Effector memory CD4-positive, alpha-beta T cell (primary cell): ENCODE measurements at places on chromosomes 13 and 19.

- H3K36me3 ChIP-seq = peaks cover 3% of the 10 kb centered on the region
- no peak for DNase-seq
- no peak overlapping the region for H3K4me3 ChIP-seq
- no peaks in the 10 kb centered on the region for H3K27me3 ChIP-seq
These were observed 194.7 kb downstream of the ABCC4 start for GRCh38 chr13:95106562-95106961.

DNA sequence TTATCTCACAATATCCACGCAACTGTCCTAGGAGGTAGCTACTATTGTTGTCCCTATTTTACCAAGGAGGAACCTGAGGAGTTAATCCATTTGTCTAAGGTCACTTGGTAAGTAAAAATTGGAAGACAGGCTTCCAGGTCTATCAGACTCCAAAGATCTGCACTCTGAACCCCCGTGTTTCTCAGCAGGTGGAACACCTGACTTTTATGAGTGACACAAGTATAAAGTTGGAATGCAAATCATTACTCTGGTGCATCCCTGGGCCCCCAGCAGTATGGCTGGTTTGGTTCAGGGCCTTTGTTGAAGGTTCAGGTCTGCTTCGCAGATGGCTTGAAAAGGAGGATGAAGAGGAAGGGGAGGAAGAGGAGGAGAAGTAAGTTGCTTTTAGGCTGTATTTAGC, 46.0 kb downstream of the RGCC start:
- DNase-seq = no peak
- no peak overlapping the region for H3K4me3 ChIP-seq
- no peaks in the 10 kb centered on the region for H3K36me3 ChIP-seq
- no peak overlapping the region for H3K27ac ChIP-seq
- H3K27me3 ChIP-seq = no peaks in the 10 kb centered on the region

DNA sequence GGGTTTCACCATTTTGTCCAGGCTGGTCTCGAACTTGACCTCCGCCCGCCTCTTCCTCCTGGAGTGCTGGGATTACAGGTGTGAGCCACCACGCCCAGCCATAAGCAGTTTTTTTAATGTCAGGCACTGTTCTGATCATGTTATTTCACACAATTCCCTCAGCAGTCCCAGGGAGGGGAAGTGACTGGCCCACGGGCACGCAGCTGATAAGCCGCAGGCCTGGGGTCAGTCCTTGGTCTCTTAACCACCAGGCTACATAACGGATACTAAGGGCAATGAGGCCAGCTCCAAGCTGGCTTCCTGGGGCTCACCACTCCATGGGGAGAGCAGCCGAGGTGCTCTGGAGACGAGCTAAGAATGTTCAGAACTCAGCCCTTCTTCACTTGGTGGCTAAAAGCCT, 13.5 kb downstream of the BRSK1 start:
- H3K4me1 ChIP-seq = no peaks in the 10 kb centered on the region
- no peaks in the 10 kb centered on the region for H3K27me3 ChIP-seq
- no peak overlapping the region for H3K27ac ChIP-seq
- no peaks in the 10 kb centered on the region for H3K36me3 ChIP-seq

GRCh38 chr19:42274065-42274682, 5.1 kb downstream of the CIC start:
- peaks cover 32% of the 10 kb centered on the region for H3K36me3 ChIP-seq
- H3K4me1 ChIP-seq = peaks cover 33% of the 10 kb centered on the region
- H3K27me3 ChIP-seq = no peaks in the 10 kb centered on the region
- H3K4me3 ChIP-seq = no peak overlapping the region
- H3K27ac ChIP-seq = no peak overlapping the region

GRCh38 chr13:48962281-48962680, 13.4 kb upstream of the FNDC3A start:
- no peak for DNase-seq
- no peaks in the 10 kb centered on the region for H3K27me3 ChIP-seq
- no peak overlapping the region for H3K4me3 ChIP-seq
- no peaks in the 10 kb centered on the region for H3K4me1 ChIP-seq

- peaks cover 2% of the 10 kb centered on the region for H3K27me3 ChIP-seq
- H3K27ac ChIP-seq = no peak overlapping the region
- no peaks in the 10 kb centered on the region for H3K4me1 ChIP-seq
- no peak overlapping the region for H3K4me3 ChIP-seq
These were observed 3.0 kb downstream of the OR10H3 start for GRCh38 chr19:15740785-15741184.

DNA sequence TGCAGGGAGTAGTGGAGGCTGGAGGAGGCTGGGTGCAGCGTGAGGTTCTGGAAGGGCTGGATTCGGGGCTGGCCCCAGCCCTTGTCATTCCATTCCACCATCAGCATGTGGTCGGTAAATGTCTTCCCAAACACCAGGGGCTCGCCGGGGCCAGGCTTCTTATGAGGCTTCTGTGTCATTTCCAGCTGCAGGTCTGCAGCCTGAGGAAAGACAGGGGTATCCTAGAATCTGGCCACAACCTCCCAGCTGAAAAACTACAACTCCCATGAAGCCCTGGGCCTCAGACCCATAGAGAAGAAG, 4.4 kb downstream of the BCAT2 start:
- H3K4me1 ChIP-seq = no peaks in the 10 kb centered on the region
- H3K36me3 ChIP-seq = no peaks in the 10 kb centered on the region
- H3K4me3 ChIP-seq = no peak overlapping the region
- DNase-seq = no peak
- H3K27ac ChIP-seq = no peak overlapping the region

GRCh38 chr19:16951529-16951928, 62.7 kb downstream of the F2RL3 start:
- no peaks in the 10 kb centered on the region for H3K4me1 ChIP-seq
- no peaks in the 10 kb centered on the region for H3K36me3 ChIP-seq
- no peak overlapping the region for H3K4me3 ChIP-seq
- no peaks in the 10 kb centered on the region for H3K27me3 ChIP-seq

DNA sequence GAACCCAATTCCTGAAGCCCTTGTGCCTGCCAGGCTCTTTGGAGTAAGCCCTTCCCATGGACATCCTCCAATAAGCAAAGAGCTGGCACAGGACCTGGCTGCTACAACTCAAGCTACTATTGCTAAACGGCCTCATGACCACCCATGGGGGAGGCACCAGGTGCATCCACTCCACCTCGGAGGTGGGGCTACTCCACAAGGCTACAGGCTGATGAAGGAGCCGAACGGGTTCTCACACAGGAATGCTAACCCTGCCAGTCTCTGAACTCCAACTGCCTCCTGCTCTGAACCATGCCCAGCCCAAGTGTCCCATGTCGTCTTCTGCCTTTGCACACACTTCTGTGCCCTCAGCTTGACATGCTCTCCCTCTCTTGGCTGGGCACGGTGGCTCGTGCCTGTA, 10.0 kb downstream of the SYMPK start:
- H3K36me3 ChIP-seq = peaks cover 63% of the 10 kb centered on the region
- H3K4me3 ChIP-seq = no peak overlapping the region
- no peaks in the 10 kb centered on the region for H3K4me1 ChIP-seq

- H3K27ac ChIP-seq = no peak overlapping the region
- DNase-seq = no peak
- H3K36me3 ChIP-seq = no peaks in the 10 kb centered on the region
- peaks cover 2% of the 10 kb centered on the region for H3K4me1 ChIP-seq
- peak overlapping the region; percentile 71 for H3K4me3 ChIP-seq
- H3K27me3 ChIP-seq = peaks cover 29% of the 10 kb centered on the region
These were observed 76.6 kb downstream of the ZIC5 start for GRCh38 chr13:99894840-99895443.

DNA sequence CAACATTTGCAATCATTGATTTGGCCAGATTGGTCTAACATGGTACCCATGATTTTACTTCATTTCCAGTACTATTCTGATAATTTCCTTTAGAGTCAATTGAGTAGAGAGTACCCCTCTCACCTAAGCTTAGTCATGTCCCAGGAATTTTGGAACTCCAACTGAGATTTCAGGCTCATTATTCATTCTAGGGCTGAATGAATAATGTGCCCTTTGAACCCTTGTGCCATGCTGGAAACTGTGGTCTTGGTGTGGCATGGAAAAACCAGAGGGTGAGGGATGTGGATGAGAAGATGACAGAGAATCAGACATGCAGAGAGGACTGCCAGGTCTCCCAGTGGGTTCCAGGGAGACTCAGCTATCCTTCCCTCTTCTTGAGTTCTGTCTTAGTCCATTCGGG, 30.2 kb downstream of the ITM2B start:
- no peaks in the 10 kb centered on the region for H3K27me3 ChIP-seq
- no peak overlapping the region for H3K4me3 ChIP-seq
- no peak overlapping the region for H3K27ac ChIP-seq

GRCh38 chr13:51326777-51327176, 12.7 kb upstream of the SERPINE3 start:
- no peak for DNase-seq
- no peak overlapping the region for H3K27ac ChIP-seq
- no peaks in the 10 kb centered on the region for H3K4me1 ChIP-seq
- no peak overlapping the region for H3K4me3 ChIP-seq
- H3K36me3 ChIP-seq = no peaks in the 10 kb centered on the region

DNA sequence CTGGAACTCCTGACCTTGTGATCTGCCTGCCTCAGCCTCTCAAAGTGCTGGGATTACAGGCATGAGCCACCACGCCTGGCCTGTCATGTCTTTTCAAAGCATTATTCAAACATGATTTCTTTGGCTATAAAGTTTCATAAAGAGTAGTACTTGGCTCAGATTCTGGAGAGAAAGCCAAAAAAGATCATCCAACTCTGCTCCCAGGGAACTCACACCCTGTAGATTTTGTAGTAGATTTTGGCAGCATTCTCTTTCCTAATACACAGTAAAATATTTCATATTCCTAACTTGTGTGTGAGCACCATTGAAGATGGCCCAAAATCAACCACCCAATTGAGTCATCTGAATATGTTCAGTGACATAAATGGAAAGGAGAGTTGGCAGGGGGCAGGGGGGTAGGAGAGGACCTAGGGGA, 48.4 kb downstream of the CAB39L start:
- DNase-seq = no peak
- H3K27ac ChIP-seq = no peak overlapping the region
- no peaks in the 10 kb centered on the region for H3K36me3 ChIP-seq

DNA sequence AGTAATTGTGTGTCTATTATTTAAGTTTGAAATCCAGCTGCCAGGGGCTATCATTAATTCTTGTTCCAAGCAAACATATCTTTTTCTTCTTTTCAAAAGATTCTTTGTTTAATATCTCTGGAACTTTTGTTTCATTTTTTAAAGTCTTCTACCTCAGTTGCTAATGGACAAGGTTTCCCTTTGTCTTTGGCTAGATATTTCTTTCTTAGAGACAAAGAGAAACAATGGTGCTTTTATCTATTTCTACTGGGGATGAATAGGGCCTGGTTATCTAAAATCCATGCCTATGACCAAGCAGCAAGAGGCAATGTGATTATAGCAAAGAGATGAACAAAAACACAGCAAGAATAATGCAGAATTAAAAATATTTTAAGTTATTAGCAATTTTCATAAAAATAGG, 661.3 kb upstream of the KLF12 start:
- no peak overlapping the region for H3K27ac ChIP-seq
- no peak for DNase-seq
- H3K27me3 ChIP-seq = no peaks in the 10 kb centered on the region

DNA sequence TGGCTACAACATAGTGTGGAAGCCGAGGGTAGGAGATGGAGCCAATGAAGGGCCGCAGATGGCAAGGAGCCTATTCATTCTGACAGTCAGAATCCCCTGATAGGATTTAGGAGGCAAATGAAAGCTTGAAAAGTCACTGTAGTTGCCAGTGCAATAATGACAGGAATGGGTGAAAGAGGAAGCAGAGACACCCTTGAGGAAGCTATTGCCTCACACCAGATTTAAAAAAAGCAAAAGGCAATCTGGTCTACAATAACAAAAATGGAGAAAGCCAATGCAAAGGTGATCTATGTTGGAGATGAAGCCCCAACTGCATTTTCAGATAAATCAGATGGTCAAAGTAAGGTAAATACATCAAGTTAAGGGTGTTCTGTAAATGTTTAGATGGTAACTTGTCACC, 158.5 kb downstream of the TUBA3C start:
- no peaks in the 10 kb centered on the region for H3K4me1 ChIP-seq
- no peaks in the 10 kb centered on the region for H3K27me3 ChIP-seq
- no peaks in the 10 kb centered on the region for H3K36me3 ChIP-seq
- H3K4me3 ChIP-seq = no peak overlapping the region
- H3K27ac ChIP-seq = no peak overlapping the region
- no peak for DNase-seq

DNA sequence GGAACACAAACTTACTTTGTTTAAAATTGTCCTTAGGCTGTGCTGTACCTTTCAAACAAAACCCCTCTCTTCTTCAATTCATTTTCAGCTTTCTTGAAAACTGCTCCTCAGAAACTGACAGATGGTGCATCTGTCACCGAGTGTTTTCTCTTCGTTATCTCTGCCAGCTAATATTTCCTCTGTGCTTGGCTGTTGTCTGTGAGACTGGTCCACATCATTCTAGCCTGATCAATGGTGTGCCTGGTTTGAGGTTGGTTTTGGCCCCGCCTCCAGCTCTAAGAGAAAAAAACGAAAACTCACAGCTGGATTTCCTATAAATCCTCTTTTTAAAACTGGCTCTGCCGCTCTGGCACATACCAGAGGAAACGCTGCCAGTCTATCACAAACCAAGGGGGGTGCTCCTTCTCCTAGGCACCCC, 79.7 kb downstream of the STARD13 start:
- no peak overlapping the region for H3K4me3 ChIP-seq
- no peaks in the 10 kb centered on the region for H3K27me3 ChIP-seq
- H3K4me1 ChIP-seq = no peaks in the 10 kb centered on the region
- H3K27ac ChIP-seq = no peak overlapping the region

GRCh38 chr13:110546926-110547325, 14.6 kb downstream of the RAB20 start:
- no peak for DNase-seq
- H3K4me3 ChIP-seq = no peak overlapping the region
- H3K27me3 ChIP-seq = no peaks in the 10 kb centered on the region
- H3K36me3 ChIP-seq = no peaks in the 10 kb centered on the region

- no peaks in the 10 kb centered on the region for H3K36me3 ChIP-seq
- no peak for DNase-seq
- no peaks in the 10 kb centered on the region for H3K4me1 ChIP-seq
- no peak overlapping the region for H3K4me3 ChIP-seq
- no peaks in the 10 kb centered on the region for H3K27me3 ChIP-seq
These were observed 77.8 kb downstream of the TEX29 start for GRCh38 chr13:111398196-111398595.

GRCh38 chr13:114100446-114101357, 31.7 kb downstream of the RASA3 start:
- peaks cover 57% of the 10 kb centered on the region for H3K4me1 ChIP-seq
- no peak for DNase-seq
- no peaks in the 10 kb centered on the region for H3K27me3 ChIP-seq
- H3K27ac ChIP-seq = no peak overlapping the region

GRCh38 chr13:85529218-85529594, 270.0 kb downstream of the SLITRK6 start:
- H3K4me1 ChIP-seq = no peaks in the 10 kb centered on the region
- no peak overlapping the region for H3K27ac ChIP-seq
- DNase-seq = no peak
- H3K27me3 ChIP-seq = no peaks in the 10 kb centered on the region
- no peaks in the 10 kb centered on the region for H3K36me3 ChIP-seq

DNA sequence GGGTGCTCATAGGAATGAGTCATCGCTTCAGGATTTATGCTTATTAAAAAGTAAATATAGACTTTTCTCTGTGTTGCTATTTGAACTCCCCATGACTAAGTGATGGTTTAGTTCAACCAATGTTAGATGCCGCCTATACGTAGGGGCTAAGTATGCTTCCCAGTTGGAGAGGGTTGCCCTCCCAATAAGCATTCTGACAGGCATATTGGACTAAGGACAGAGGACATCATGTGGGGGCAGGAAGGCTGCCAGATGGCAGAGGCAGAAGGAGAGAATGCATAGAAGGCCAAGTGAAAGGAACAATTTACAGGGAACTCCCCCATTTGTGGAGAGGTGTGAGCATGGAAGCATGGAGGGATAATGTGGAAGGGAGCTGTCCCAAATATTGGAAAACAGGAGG, 318.4 kb upstream of the OBI1 start:
- H3K27ac ChIP-seq = no peak overlapping the region
- H3K4me3 ChIP-seq = no peak overlapping the region
- H3K36me3 ChIP-seq = no peaks in the 10 kb centered on the region
